T-helper 22 cell (primary cell): ENCODE measurements at places on chromosomes 13 and 19.

- no peak for DNase-seq
Measured at GRCh38 chr19:31962561-31962996, 382.8 kb upstream of the ZNF507 start.

- DNase-seq = peak; percentile 3
Measured at GRCh38 chr13:52010890-52011631, at the start of gene ATP7B. ATP7B (minus strand) TSS chr13:52011450; CDS start chr13:52011337, 113 bp downstream.

DNA sequence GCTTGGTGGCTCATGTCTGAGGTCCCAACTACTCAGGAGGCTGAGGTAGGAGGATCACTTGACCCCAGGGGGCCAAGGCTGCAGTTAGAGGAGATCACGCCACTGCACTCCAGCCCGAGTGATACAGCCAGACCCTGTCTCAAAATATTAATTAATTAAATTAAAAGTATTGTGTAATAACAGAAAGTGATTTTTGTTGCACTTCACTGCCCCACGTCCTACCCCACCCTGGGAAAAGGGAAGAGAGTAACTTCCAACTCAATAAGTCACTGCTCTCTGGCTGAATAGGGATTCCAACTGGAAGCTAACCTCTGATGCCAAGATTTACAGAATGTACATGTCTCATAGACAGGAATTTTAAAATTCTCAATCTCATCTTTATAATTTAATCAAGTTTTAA, 47.2 kb downstream of the ZNF611 start:
- DNase-seq = no peak

DNA sequence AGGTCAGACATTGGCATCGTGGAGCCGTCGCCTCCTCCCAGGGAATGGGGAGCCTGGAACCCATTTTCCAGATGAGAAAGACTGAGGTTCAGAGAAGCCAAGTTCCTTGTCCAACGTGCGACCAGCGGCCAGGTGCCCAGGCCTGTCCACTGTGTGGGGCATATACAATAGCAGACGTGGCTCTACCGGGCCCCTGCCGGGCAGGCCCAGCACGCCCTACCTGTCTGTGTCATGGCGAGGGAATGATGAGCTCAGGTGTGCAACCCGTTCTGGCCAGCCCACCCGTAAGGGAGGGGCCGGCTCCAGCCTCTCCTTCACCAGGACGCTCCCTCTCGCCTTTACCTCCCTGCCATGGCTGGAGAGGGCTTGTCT, 837 bp downstream of the GNA15 start:
- no peak for DNase-seq

GRCh38 chr19:49421039-49421877, 2.0 kb downstream of the PTH2 start:
- no peak for DNase-seq

GRCh38 chr13:94217370-94217769, 262.1 kb downstream of the DCT start:
- DNase-seq = no peak

DNA sequence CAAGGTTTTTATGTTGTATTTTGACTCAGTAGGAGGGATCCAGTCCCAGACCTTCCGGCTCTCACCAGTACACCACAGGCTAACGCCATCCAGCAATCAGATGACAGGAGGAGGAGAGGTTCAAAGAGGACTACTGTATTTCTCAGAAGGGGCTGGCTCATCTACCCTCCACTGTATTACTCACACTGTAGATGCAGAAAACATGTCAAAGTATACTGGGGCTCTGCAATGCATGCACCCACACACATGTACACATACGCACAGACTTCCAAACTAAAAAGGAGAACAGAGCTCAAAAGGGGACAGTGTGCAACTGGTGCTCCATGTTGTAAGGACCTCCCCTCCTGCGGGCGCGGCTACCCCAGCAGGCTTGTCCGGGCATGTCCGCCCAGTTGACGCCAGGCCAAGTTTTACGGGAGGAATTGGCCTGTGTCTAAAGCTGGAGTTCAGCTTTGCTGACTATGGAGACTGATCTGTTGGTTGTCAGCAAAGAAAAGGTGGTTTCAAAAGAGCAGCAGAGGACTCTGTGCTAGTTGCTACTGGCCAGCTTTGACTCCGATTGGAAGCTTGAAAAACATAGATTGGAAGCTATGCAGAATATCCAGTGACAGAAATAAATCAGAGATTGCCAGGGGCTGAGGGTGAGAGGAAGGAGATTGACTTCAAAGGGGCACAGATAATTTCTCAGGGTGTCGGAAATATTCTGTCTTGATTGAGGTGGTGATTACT, 314.2 kb downstream of the DLEU7 start:
- no peak for DNase-seq

- no peak for DNase-seq
Measured at GRCh38 chr13:95164830-95165229, 136.4 kb downstream of the ABCC4 start.

DNA sequence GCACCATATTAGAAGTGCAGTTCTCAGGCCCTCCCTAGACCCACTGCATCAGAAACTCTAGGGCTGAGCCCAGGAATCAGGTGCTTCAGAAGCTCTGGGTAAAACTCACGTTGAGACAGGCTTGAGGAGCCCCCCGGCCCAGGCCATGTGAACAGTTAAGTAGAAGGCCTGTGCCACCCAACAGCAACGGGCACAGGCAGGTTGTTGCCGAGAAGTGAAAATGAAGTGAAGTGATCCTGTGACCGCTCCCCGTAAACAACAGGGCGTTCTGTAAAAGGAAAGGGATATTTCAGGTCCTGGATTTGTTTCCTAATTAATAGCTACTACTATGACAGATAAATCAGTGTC, 128.8 kb downstream of the ATP11A start:
- no peak for DNase-seq

GRCh38 chr19:11673608-11674041, 65.1 kb downstream of the ZNF823 start:
- DNase-seq = no peak

- DNase-seq = no peak
Measured at GRCh38 chr13:23615395-23616081, 45.3 kb downstream of the TNFRSF19 start.

DNA sequence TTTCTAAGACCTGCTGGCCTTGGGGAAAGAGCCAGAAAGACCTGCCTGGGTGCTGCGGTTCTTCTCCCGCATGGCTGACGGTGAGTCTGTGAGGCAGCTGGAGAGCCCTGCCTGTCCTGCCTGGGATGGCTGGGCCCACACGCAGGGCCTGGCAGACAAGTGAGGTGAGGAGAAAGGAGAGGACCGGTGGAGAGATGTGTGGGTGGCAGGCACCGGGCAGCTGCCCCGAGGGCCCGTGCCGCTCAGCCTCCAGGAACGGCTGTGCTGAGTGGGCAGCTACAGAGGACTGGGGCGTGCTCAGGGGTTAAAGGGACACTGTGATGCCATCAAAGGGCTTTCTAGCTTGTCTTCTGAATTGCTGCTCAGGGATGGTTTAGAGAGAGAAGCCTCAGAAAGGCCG, 53.8 kb downstream of the MLLT1 start:
- DNase-seq = no peak

DNA sequence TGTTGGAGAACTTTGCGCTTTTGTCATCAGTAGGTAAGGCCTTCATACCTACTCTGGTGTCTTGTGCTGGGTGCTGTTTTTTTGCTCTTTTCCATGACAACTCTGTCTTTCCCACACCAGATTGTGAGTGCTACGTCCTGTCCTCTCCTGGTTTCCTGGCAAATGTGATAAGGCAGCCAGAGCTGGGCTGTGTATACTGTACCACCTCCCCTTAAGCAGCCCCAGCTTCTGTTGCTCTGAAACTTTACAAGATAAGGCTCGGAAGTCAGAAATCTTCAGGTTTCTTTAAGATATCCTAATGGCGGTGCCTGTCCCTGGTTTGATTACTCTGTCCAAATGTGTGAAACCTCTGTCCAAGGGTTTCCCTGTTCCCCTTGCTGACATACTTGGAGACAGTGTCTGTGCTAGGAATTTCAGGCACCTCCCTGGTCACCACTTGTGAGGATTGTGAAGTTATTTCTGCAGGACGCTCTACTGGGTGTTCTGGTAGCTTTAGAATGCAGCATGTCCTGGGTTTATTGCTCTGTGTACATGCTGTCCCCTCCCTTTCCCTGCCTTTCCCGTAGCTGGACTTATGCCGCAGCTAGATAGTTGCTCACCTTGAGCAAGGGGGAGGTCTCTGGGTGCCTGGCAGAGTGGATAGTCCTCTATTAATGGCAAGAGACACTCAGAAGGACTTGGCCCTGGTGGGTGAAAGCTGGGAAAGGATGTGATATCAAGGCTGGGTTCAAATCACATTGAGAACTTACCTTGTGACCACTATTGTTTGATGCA, 7.0 kb downstream of the ZNF749 start:
- DNase-seq = no peak

- no peak for DNase-seq
Measured at GRCh38 chr19:9868983-9869617, 34.0 kb downstream of the PIN1 start.
